Activated CD8-positive, alpha-beta T cell treated with anti-CD3 and anti-CD28 coated beads for 36 hours (primary cell): ENCODE measurements at places on chromosomes 7 and 10. TPM values are rescaled to one million over a fixed set of nuclear protein-coding genes. Genes with fewer than 3 reads are reported as not detected.

Gene CCL24
- not detected for total RNA-seq

Gene VWDE
- 1.7 TPM for total RNA-seq

Gene CTNNA3
- total RNA-seq: not detected

Gene INHBA
- total RNA-seq: not detected

Gene DGKB
- not detected for total RNA-seq

DNA sequence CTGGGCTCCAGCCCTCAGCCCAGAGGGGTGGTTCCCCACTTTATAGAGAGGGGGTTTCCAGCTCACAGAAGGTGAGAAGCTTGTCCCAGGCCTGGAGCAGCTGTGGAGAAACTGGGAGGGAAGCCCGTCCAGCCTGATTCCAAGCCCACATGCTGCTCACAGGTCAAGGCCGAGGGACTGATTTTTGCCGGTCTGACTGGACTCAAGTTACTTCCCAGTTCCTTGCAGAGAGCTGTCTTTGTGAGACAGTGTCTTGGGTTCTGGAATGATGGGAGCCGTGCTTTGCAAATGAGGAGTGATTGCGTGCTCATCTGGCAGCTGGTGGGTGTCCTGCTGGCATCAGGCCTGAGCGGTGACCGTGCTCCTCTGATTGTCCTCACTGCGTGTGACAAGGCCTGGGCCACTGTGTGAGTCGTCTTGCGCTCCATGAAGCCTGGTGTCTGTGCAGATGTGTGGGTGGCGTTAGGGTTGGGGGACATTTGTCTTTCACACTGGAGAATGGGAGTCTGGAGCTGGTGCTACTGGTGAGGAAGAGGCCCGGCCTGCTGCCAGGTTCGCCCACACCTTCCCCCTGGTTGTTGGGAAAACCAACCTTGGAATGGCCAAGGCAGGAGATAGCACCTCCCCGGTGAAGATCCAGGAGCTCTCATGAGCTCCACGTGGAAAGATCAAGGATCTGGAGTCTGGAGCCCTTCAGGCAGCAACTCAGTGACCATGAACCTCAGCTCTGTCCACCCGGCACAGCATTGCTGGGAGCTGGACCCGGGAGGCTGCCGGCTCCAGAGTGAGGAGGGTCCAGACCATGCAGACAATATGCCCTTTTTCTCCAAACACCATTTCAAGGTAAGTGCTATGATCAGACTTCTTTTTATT lies 129.6 kb downstream of the SMURF1 start:
- DNase-seq: no peak
- H3K36me3 ChIP-seq: peaks cover 72% of the 10 kb centered on the region
- H3K27ac ChIP-seq: no peak overlapping the region

DNA sequence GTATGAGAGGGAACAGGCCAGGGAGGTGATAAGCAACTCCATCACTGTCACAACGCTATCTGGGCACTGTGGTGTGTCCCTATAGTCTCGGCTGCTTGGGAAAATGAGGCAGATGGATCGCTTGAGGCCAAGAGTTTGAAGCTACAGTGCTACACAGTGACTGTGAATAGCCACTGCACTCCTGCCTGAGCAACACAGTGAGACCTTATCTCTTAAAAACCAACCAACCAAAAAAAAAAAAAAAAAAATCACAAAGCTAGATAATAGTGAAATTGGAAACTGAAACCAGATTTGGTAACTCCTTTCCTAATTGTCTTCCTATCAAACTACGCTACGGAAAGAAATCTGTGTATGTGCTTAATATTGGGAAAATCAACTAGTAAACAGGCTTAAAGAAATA lies 14.1 kb downstream of the MICU1 start:
- peak overlapping the region; percentile 30 for H3K27ac ChIP-seq
- H3K36me3 ChIP-seq: peaks cover 15% of the 10 kb centered on the region
- no peak overlapping the region for H3K4me3 ChIP-seq

GRCh38 chr10:86878983-86879713 lies 78.3 kb downstream of the MMRN2 start:
- no peak overlapping the region for H3K27ac ChIP-seq
- H3K4me1 ChIP-seq: peaks cover 12% of the 10 kb centered on the region
- H3K4me3 ChIP-seq: no peak overlapping the region
- H3K36me3 ChIP-seq: no peaks in the 10 kb centered on the region

DNA sequence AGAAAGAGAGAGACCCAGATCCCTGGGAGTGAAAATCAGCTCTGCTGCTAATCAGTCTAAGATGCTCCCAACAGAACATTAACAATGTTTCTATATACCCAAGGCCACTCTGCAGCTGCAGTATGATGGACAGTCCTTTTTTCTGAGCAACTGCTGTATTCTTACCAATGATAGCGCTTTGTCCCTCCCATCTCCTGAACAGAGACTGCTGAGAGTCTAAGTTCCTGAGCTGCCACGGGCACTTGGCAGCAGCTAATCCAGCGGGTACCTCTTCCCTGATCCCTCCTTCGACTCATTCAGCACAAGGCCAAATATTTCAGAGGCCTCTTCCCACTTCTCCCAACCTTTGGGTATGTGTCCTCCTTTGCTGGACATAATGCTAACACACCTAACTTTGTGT lies 7.7 kb downstream of the CPVL start:
- no peak for DNase-seq
- peaks cover 6% of the 10 kb centered on the region for H3K27me3 ChIP-seq
- no peak overlapping the region for H3K4me3 ChIP-seq
- H3K27ac ChIP-seq: no peak overlapping the region
- H3K36me3 ChIP-seq: no peaks in the 10 kb centered on the region
- no peaks in the 10 kb centered on the region for H3K4me1 ChIP-seq

DNA sequence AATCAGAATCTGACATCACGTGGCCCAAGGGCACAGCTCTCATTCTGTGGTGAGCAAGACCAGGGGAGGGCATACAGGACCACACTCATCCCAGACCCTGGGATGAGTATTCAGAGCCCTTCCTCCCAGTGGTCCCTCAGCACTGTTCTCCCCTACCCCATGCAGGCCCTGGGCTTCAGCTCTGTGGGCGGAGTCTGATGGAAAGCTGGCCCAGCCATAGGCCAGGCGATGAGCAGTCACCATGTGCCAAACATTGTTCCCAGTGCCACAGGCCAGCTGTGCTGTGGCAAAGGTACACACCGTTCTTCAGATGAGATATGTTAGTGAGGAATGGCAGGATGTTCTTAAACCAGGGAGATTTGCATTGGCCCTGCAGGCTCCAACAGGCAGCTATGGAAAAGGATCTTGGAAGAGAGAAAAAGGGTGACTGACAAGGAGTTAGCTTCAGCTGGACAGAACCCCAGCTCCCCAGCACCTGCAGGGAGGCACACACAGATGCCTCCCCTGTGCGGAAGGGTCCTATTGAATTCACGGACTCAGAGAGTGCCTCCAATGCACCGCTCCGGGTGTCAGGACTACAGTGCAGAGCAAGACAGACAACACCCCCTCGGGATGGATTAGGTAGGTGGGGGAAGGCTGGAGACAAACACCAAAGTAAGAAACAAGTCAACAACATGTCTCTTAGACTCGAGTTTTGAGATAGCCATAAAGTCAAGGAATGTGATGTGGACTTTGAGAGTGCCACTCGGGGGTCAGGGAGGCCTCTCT lies 596.0 kb upstream of the MGMT start:
- H3K27me3 ChIP-seq: no peaks in the 10 kb centered on the region
- H3K27ac ChIP-seq: no peak overlapping the region
- H3K4me3 ChIP-seq: no peak overlapping the region
- H3K4me1 ChIP-seq: no peaks in the 10 kb centered on the region

- H3K36me3 ChIP-seq: no peaks in the 10 kb centered on the region
- no peak for DNase-seq
- H3K4me1 ChIP-seq: no peaks in the 10 kb centered on the region
- no peaks in the 10 kb centered on the region for H3K27me3 ChIP-seq
Observed at GRCh38 chr10:75959209-75959608, 527.8 kb downstream of the LRMDA start.

GRCh38 chr10:3045471-3046209 lies 21.7 kb upstream of the PFKP start:
- DNase-seq: no peak
- no peak overlapping the region for H3K4me3 ChIP-seq
- H3K4me1 ChIP-seq: no peaks in the 10 kb centered on the region
- no peaks in the 10 kb centered on the region for H3K36me3 ChIP-seq
- H3K27me3 ChIP-seq: peaks cover 6% of the 10 kb centered on the region

GRCh38 chr10:86100581-86101061 lies 266.0 kb downstream of the GRID1 start:
- H3K4me3 ChIP-seq: no peak overlapping the region
- H3K27me3 ChIP-seq: no peaks in the 10 kb centered on the region
- H3K36me3 ChIP-seq: no peaks in the 10 kb centered on the region
- H3K4me1 ChIP-seq: no peaks in the 10 kb centered on the region
- no peak overlapping the region for H3K27ac ChIP-seq

DNA sequence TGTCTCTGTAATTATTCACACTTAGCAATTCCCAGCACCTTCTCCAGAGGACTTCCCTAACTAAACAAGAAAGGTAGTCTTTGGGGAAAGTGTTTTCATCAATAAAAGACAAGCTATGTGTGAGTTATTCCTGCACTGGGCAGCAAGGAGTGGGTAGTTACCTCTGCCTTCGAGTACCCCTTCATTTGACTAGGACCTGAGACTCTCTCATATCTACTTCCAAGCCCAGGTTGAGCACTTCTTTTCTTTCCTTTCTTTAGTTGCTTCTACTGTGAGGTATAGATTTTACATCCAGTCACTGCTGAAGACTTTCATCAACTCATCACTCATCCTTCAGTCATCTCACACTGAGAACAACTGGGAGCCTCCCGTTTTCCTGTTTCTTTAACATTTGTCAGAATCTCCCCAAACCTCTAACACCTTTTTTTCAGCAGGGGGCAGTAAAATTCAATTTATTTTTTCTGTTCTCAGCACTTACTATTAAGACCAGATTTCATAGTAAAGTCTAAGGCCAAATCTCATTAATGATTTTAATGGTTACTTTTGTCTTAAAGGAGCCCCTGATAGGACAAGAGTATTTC lies 80.1 kb upstream of the PRSS1 start:
- H3K27ac ChIP-seq: no peak overlapping the region
- H3K4me1 ChIP-seq: peaks cover 22% of the 10 kb centered on the region
- no peaks in the 10 kb centered on the region for H3K27me3 ChIP-seq
- no peaks in the 10 kb centered on the region for H3K36me3 ChIP-seq
- no peak overlapping the region for H3K4me3 ChIP-seq

DNA sequence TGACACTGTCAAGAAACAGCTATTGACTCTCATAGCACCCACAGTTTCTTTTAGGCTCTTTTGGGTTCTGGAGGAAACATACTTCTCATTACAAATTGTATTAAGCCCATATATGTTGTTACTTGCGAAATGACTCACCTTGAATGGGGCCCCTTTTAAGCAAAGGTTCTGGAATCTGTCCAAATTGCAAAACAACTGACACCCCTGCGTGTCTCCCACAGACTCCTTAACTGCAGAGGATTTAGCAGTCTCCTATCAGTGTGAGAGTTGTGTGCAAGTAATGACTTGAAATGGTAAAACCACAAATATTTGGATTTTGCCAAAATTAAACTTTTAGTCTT lies 192.3 kb downstream of the DNAJC1 start:
- no peak for DNase-seq
- no peak overlapping the region for H3K27ac ChIP-seq
- peaks cover 5% of the 10 kb centered on the region for H3K36me3 ChIP-seq

DNA sequence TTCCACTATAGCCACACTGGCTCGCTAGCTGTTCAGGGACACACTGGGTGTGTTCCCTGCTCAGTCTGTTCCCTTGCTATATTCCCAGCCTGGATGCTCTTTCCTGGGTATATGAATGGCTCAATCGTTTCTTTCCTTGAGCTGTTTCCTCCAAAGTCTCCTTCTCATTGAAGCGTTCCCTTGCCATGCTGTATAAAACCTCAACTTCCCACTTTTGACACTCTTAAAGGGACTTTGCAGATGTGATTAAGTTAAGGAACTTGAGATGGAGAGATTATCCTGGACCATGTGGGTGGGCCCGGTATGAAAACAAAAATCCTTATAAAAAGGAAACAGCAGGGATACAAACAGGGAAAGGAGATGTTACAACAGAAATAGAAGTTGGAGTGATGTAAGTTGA lies 973.1 kb downstream of the LRMDA start:
- H3K4me3 ChIP-seq: no peak overlapping the region
- no peak overlapping the region for H3K27ac ChIP-seq
- H3K36me3 ChIP-seq: no peaks in the 10 kb centered on the region
- no peak for DNase-seq

GRCh38 chr10:95651346-95652060 lies 5.0 kb downstream of the ALDH18A1 start:
- DNase-seq: no peak
- peaks cover 69% of the 10 kb centered on the region for H3K36me3 ChIP-seq
- H3K27me3 ChIP-seq: no peaks in the 10 kb centered on the region
- no peak overlapping the region for H3K27ac ChIP-seq
- peaks cover 29% of the 10 kb centered on the region for H3K4me1 ChIP-seq

GRCh38 chr7:154564676-154565075 lies 438.2 kb downstream of the PAXIP1 start:
- H3K4me3 ChIP-seq: no peak overlapping the region
- H3K36me3 ChIP-seq: no peaks in the 10 kb centered on the region
- H3K27ac ChIP-seq: no peak overlapping the region
- H3K4me1 ChIP-seq: no peaks in the 10 kb centered on the region
- DNase-seq: no peak

DNA sequence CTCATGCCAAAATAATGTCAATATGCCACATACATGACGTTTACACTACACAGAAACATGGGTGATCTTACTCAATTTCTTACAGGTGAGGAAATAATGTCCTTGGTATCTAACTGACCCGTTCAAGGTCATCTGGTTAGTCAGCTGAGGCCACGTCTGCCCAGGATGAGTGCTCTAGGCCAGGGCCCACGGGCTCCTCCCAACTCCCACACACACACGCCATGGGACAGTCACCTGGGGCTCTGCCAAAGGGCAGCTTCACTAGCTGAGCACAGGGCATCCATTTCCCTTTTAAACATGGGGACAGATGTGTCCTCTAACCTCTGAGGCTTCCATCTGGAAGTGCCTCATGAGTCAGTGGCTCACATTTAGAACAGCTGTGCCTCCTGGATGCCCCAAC lies 123.9 kb downstream of the TNS3 start:
- no peak overlapping the region for H3K27ac ChIP-seq
- no peak for DNase-seq
- no peaks in the 10 kb centered on the region for H3K36me3 ChIP-seq
- no peaks in the 10 kb centered on the region for H3K4me1 ChIP-seq
- no peak overlapping the region for H3K4me3 ChIP-seq

GRCh38 chr10:103504181-103504783 lies 10.8 kb downstream of the NEURL1 start:
- H3K27ac ChIP-seq: peak overlapping the region; percentile 41
- peaks cover 23% of the 10 kb centered on the region for H3K4me1 ChIP-seq
- no peak overlapping the region for H3K4me3 ChIP-seq

- no peak overlapping the region for H3K4me3 ChIP-seq
- DNase-seq: no peak
- no peaks in the 10 kb centered on the region for H3K4me1 ChIP-seq
- no peak overlapping the region for H3K27ac ChIP-seq
- H3K27me3 ChIP-seq: peaks cover 6% of the 10 kb centered on the region
Observed at GRCh38 chr10:110686047-110686446, 41.9 kb downstream of the RBM20 start.

DNA sequence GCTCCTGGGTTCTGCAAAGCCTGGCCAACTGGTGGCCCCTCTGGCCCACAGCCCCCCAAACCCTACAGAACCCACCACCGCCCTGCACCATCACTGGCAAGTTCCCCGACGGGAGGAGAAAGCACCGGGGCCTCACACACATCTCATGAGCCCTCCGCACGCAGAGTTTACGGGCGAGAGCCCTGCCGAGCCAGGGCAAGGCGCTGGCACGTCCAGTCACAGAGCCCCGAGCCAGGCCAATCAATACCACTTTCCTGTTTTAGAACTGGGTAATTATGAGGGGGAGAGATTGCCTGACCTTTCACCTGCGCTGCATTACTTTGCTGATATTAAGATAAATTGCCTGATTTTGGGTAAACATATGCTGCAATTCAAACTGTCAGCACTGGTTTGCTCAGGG lies 113.3 kb downstream of the EBF3 start:
- H3K27ac ChIP-seq: no peak overlapping the region
- no peaks in the 10 kb centered on the region for H3K4me1 ChIP-seq
- DNase-seq: no peak
- no peaks in the 10 kb centered on the region for H3K36me3 ChIP-seq
